PC-3 (cell line): ENCODE measurements at places on chromosomes 1 and 21.

GRCh38 chr1:8879464-8879921 is 1.0 kb upstream of the ENO1 start:
- peaks cover 32% of the 10 kb centered on the region for H3K4me1 ChIP-seq
- no peaks in the 10 kb centered on the region for H3K27me3 ChIP-seq
- DNase-seq, result no peak
- peak overlapping the region; percentile 97 for H3K27ac ChIP-seq
- peak overlapping the region; percentile 95 for H3K4me3 ChIP-seq

DNA sequence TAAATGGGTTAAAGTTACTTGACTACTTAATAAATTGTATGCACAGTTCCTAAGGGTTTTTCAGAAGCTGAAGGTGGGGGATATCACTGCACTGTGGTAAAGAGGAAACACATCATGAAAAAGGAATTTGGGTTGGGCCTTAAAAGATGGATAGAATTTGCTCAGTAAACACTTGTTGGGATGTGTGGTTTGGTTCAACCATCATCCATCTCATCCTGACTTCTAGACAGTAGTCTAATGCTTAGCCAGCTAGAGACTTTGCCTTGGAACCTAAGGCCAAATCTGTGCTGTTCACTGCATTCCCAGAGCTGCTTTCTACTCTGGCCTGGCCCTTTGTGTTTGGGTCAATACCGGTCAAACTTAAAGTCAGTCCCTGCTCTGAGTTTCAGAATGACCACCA is 30.6 kb downstream of the LY9 start:
- H3K27ac ChIP-seq, result peak overlapping the region; percentile 87
- peak; percentile 99 for DNase-seq
- peak overlapping the region; percentile 30; the same call in 1 of the 2 replicates for H3K4me3 ChIP-seq
- H3K36me3 ChIP-seq, result no peaks in the 10 kb centered on the region
- peaks cover 42% of the 10 kb centered on the region for H3K4me1 ChIP-seq

DNA sequence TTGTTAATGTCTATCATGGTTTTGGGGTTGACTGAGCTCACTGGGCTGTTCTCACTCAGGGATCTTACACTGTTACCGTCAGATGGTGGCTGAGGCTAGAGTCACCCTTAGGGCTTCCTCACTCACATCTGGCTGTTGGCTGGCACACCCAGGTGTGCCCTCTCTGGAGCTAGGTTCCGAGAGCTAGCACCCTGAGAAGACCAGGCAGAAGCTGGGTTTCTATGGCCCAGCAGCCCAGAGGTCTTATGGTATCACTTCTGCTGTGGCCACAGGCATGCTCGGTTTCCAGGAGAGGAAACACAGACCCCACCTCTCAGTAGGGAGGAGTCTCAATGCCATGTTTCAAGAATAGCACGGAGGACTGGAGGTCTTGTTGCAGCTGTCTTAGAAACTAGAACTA is 20.7 kb upstream of the KIF1B start:
- no peaks in the 10 kb centered on the region for H3K36me3 ChIP-seq
- no peaks in the 10 kb centered on the region; the same call in 1 of the 2 replicates for H3K4me1 ChIP-seq
- H3K27ac ChIP-seq, result no peak overlapping the region
- no peaks in the 10 kb centered on the region for H3K27me3 ChIP-seq
- no peak overlapping the region for H3K4me3 ChIP-seq

DNA sequence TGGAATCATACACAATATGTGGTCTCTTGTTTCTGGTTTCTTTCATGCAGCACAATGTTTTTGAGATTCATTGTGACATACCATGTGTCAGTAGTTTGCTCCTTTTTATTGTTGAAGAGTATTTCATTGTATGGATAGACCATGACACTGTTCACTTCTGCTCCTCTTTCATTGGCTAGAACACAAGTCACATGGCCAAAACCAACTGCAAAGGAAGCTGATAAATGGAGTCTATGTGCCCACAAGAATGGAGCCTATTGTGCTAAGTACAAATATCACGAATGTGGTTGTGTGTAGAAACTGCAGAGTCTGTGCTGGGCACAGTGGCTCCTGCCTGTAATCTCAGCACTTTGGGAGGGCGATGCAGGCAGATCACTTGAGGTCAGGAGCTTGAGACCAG is 28.6 kb upstream of the FNBP1L start:
- H3K36me3 ChIP-seq, result no peaks in the 10 kb centered on the region
- no peak for DNase-seq
- H3K27ac ChIP-seq, result no peak overlapping the region
- no peaks in the 10 kb centered on the region for H3K27me3 ChIP-seq

DNA sequence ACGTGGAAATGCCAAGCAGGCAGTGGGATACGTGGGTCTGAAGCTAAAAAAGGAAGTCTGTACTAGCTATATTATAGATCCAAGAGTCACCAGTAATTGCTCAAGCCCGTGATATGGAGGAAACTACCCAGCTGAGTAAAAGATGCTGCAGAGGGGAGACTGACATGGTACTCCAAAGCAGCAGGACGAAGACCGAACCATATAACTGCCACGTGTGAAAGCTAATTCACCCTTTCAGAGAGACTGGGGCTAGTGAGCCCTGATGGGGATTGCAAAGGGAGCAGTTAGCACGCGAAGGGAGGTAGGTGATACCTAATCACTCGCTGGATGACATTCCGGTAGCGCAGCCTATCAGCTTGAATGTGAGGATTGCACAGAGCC is 316 bp downstream of the AP4B1 start:
- peak overlapping the region; percentile 97 for H3K4me3 ChIP-seq
- DNase-seq, result no peak
- H3K27me3 ChIP-seq, result no peaks in the 10 kb centered on the region

- no peaks in the 10 kb centered on the region for H3K36me3 ChIP-seq
- H3K27me3 ChIP-seq, result no peaks in the 10 kb centered on the region
- no peak overlapping the region for H3K27ac ChIP-seq
- H3K4me3 ChIP-seq, result no peak overlapping the region
- no peak for DNase-seq
Observed at GRCh38 chr1:25873120-25873519, 2.4 kb downstream of the PAQR7 start.

DNA sequence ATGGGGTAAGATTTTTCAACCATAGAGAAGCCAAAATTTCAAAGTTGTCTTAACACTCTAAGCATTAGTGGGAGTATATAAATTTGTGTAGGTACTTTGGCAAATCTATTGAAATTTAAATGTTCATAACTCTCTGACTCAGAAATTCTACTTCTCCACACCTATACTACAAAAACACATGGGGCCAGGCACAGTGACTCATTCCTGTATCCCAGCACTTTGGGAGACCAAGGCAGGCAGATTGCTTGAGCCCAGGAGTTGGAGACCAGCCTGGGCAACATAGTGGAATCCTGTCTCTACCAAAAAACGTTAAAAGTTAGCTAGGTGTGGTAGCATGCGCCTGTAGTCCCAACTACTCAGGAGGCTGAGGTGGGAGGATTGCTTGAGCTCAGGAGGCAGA is 41.3 kb upstream of the RAVER2 start:
- H3K27ac ChIP-seq, result no peak overlapping the region
- no peaks in the 10 kb centered on the region for H3K27me3 ChIP-seq
- H3K4me3 ChIP-seq, result no peak overlapping the region
- no peaks in the 10 kb centered on the region for H3K4me1 ChIP-seq
- DNase-seq, result peak; percentile 31

- H3K4me3 ChIP-seq, result no peak overlapping the region
- H3K4me1 ChIP-seq, result no peaks in the 10 kb centered on the region
- H3K27ac ChIP-seq, result no peak overlapping the region
- no peak for DNase-seq
- no peaks in the 10 kb centered on the region for H3K36me3 ChIP-seq
Observed at GRCh38 chr1:60916906-60917305, 165.5 kb upstream of the NFIA start.
